ENCODE measurements at places on chromosomes 1 and 21. TPM values are rescaled to one million over a fixed set of nuclear protein-coding genes. Genes with fewer than 3 reads are reported as not detected.

- no peak for DNase-seq
Measured at GRCh38 chr1:242411901-242412300, 112.6 kb downstream of the PLD5 start.

GRCh38 chr1:219661464-219662092 is 48.7 kb upstream of the ZC3H11B start:
- DNase-seq: no peak

GRCh38 chr1:56174176-56174885 is 405.0 kb downstream of the PLPP3 start:
- no peak for DNase-seq

DNA sequence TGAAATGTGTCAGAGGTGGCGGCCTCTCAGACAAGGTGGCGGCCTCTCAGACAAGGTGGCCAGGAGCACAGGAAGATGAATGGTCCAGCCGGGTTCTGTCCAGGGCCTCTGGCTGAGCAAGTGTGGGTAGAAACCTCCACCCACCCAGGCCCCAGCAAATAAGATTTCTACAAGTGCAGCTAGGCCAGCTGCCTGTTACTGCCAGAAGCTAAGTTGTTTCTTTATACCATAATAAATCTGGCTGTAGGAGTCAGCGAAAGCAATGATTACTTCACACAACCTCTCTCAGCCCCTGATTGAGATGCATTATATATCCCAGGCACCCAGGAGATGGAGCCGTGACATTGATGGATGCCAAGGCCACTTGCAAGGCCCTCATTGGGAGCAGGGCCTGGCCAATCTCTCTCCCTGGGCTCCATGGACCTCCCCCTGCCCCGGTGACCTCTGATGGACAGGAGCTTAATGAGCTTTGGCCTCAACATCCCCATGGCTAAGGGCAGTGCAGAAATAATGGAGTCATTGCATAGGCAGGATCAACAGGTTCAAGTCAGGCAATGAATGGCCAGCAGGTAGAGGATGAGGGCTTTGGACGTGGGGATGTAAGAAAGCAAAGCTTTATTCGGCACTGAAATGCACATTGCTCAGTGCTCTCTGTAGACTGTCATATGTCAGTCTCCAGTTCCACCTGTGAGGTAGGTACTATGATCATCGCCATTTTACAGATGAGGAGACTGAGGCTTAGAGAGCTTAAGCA is 92.9 kb downstream of the PTPRU start:
- DNase-seq: no peak

CHI3L1 gene
- total RNA-seq: 0.12 TPM
